ENCODE measurements at places on chromosomes 1 and 21.

DNA sequence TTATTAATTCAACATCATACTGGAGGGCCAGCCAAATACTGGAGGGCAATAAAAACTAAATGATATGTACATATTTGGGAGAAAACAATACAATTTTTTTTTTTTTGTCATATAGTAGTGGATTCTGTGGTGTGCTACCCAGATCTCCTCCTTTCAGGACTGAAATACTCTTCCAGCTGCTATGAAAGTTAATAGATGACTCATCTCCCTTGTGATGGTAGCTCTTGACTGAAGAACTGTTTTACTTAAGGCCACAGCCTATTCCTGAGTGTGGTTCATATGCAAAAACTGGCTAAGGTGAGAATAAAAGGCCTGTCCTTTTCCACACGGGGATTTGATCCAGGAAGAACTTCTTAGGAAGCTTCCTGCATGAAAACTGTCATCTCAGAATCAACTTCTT is 307.9 kb downstream of the HLX start:
- DNase-seq = no peak

DNA sequence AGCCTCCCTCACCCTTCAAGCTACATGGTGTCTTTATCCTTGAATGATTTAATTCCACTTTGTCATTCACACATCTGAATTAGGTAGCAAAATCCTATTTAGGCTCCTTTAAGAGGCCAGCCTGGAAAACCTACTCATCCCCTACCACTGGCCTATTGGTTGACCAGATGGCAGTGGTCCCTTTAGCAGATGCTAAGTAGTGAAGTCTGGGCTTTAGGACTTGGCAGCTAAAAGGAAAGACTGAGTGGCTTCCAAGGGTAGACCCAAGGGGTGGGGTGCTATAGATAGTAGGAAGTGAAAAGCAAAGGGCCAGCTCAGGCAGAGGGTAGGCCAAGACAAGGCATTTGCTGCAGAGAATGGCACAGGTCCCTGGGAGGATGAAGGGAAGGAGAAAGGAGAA is 46.6 kb downstream of the KCNJ6 start:
- DNase-seq = no peak

- DNase-seq = no peak
Observed at GRCh38 chr1:233010146-233010545, 59.7 kb downstream of the NTPCR start.

DNA sequence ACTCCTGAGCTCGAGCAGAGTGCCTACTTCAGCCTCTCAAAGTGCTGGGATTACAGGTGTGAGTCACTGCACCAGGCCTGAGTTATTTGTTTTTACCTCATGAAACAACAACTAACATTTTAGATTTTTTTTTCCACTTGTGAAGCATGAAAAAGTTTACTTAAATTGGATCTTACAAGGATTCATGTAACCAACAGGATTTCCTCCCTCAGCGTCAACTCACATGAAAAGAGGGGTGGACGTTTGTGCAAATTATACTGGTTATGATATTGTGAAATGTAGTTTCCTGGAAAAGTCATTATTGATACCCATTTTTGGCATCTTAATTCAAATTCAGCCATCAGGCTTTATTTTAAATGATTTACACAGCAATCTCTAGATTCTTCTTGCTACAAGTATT is 6.5 kb downstream of the CNST start:
- no peak for DNase-seq

DNA sequence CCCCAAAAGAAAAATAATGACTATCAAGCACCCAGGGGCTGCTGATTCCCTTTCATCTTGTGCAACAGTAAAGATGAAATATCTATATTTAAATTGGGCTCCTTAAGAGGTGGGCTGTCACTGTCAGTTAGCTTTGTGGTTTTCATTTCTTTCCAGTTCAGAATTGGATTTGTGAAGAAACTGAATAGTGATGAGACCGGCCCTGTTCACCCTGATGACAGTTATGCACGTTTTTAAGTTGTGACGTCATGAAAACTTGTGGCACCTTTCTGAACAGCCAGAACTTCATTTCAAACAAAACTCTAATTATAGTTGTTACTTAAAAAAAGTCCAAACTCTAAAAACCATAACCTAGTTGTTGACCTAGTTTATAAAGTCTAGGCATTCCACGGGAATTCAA is 125.9 kb downstream of the RUNX1 start:
- DNase-seq = no peak

GRCh38 chr21:25461725-25462124 is 145.6 kb downstream of the MRPL39 start:
- no peak for DNase-seq
